ENCODE measurements at places on chromosomes 12 and 14.

DNA sequence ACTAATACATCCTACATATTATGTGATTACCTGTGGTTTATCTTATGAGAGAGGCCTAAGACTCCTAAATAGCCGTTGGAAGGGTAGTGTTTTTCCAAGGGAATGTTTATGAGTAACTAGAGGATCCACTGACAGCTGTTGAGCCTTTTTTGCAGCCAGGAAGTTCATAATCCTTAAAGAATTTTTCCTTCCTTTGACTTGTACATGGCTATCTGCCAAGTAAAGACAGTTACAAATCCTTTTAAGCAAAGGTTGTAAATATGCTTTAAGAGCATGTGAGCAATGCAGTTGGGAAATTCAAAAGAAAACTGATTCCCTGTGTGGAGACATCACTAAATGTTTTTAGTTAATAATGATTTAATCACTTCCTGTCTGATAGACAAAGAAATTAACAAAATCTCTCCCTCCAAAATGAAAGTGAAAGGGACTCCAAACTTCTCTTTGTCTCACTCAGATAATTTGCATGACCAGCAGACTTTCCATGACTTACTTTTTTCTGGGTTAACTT is 333.8 kb downstream of the PDZRN4 start:
- no peak for DNase-seq

DNA sequence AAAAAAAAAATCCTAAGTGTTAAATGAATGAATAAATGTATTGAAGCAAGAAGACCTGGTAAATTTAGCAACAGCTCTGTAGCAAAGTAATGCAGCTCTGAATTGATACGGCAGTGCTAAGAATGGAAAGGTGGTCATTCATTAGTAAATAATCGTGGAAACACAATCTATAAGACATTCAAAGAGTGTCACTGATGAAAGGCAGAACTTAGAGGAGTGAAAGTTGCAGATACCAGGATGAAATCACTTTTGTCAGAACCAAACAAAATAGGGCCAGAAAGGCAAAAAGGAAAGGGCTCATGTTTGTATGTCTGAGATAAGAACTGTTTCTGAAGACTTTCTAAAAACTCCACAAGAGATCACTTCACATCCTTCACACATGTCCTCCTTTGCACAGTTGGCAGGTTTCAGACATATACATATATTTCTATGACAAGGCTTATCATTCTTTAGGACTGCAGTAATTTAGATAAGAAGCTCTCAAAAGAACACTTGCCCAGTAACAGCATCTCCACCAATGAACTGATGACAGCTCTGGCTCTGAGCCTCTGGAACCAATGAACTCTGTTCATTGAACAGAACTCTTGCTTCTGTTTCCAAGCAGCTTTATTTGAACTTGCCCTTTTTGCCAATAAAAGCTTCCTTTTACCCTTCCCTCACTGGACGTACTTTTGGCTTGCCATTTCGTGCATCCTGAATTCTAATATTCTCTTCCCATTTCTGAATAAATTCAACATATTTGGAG is 4.2 kb upstream of the LRR1 start:
- DNase-seq, result no peak

- DNase-seq, result no peak
These were observed 96.6 kb downstream of the LMO3 start for GRCh38 chr12:16509411-16509810.

DNA sequence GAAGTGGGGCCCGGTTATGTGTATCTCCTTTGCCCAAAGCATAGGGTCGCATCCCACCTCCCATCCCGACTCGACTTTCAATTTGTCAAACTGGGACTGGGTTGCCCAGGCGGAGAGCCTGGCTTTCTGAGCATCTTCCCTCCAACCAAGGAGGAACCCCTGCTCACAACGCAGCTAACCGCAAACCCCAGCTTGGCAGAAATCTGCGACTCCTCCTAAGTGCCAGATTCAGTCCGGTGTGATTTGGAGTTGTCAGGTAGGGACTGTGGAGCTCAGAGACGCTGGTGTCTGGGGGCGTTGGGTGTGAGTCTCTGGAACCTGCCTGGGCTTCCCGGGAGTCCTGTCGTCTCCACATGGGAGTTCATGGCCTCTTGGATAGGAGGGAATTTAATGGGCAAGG is 1126.7 kb downstream of the AACS start:
- DNase-seq, result no peak

- no peak for DNase-seq
These were observed 225.6 kb upstream of the CRY1 start for GRCh38 chr12:107318806-107319532.

GRCh38 chr12:55812088-55812487 is 5.4 kb downstream of the SARNP start:
- DNase-seq, result no peak

DNA sequence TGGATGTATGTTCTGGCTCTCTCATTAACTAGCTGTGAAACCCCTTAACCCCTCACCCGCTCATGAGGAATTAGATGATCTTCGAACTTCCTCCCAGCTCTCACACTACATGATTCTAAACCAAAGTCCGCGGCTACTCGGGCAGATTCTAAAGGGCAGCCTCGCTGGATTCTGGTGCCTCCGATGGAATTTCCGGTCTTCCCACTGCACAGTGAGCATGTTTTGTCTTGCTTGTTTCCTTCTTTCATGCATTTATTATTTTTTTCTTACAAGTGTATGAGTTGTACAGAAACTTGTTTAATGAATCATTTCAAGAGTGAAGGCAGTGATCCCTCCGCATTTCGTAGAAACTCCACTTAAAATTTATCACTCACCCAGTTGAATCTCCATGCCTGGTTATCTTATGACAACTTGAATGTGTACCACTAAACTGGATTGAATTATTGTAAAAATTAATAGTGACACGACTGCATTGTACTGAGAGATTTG is 4.5 kb upstream of the HCAR3 start:
- DNase-seq, result no peak
